ENCODE measurements at places on chromosomes 5 and 9.
A peak's percentile ranks its signal among the peaks of the same experiment; 100 is the strongest.

GRCh38 chr5:10630126-10630525 is 66.3 kb downstream of the ANKRD33B start:
- H3K4me3 ChIP-seq = no peak overlapping the region
- no peaks in the 10 kb centered on the region for H3K27me3 ChIP-seq
- peaks cover 30% of the 10 kb centered on the region for H3K4me1 ChIP-seq
- no peak overlapping the region for H3K27ac ChIP-seq

- H3K36me3 ChIP-seq = no peaks in the 10 kb centered on the region
- H3K27ac ChIP-seq = peak overlapping the region; percentile 87
- H3K27me3 ChIP-seq = no peaks in the 10 kb centered on the region
- H3K4me1 ChIP-seq = peaks cover 59% of the 10 kb centered on the region
- peak overlapping the region; percentile 13 for H3K4me3 ChIP-seq
Measured at GRCh38 chr9:34654323-34655051, 2.5 kb downstream of the IL11RA start.

GRCh38 chr9:127050152-127050551 is 72.3 kb downstream of the ANGPTL2 start:
- no peaks in the 10 kb centered on the region for H3K27me3 ChIP-seq
- H3K4me3 ChIP-seq = no peak overlapping the region
- H3K27ac ChIP-seq = no peak overlapping the region
- no peaks in the 10 kb centered on the region for H3K36me3 ChIP-seq

DNA sequence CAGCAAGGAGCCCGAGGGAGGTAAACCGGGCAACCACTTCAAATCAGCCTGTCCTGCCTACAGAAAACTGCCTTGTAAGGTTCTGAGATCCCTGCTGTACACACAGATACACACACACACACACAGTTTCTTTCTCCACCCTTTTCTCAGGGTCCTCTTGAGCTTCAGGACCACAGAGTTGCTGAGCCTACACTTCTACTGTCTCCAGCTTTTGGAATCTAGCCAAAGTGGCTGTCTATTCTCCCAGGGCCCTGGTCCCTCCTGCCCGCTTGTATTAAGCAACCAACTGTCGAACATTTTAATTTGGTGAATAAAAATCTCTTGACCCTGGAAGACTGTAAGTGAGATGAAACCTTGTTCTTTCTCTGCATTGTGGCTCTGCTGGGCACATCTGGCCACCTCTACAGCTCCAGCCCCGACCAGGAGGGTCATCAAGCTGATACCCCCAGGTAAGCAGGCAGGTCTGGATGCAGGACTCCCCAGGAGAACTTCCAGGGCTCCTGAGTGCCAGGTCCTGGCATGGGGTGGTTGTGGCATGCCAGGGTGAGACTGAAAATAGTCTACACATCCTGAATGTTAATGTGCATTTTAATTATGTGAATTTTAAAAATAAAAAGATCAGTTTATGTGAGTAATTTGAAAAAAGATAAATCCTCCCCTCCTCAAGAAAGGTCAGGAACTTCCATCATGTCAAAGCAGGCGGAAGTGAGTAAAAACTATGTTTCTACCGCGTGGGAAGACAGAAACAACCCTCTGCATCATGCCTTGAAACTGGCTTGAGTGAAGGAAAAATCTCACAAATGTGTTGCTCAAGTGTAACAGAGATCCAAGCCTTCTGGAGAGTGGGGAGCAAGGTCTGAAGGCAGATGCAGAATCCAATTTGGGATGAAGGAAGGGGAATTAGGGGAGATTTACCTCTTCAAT is 15.0 kb upstream of the S1PR3 start:
- H3K4me3 ChIP-seq = no peak overlapping the region
- no peak for DNase-seq
- H3K4me1 ChIP-seq = peaks cover 26% of the 10 kb centered on the region
- H3K27me3 ChIP-seq = no peaks in the 10 kb centered on the region
- no peaks in the 10 kb centered on the region for H3K36me3 ChIP-seq

- H3K36me3 ChIP-seq = no peaks in the 10 kb centered on the region
- no peak overlapping the region for H3K27ac ChIP-seq
- DNase-seq = no peak
Measured at GRCh38 chr5:135814316-135814715, 20.1 kb upstream of the SLC25A48 start.

DNA sequence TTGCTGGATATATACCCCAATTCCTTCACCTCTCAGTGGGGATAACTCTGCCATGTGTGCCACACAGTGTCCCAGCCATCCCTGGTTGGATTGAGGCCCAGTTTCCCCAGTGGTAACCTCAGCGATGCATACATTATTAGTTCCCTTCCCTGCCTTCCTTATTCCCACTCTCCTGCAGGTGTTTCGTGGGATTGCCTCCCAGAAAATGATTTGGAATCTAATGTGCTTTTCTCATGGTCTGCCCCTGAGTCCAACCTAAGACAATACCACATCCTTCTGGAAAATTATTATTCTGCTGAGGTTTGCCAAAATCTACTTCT is 8.4 kb upstream of the SPINK4 start:
- H3K36me3 ChIP-seq = no peaks in the 10 kb centered on the region
- H3K27ac ChIP-seq = no peak overlapping the region
- H3K4me3 ChIP-seq = no peak overlapping the region
- no peak for DNase-seq

DNA sequence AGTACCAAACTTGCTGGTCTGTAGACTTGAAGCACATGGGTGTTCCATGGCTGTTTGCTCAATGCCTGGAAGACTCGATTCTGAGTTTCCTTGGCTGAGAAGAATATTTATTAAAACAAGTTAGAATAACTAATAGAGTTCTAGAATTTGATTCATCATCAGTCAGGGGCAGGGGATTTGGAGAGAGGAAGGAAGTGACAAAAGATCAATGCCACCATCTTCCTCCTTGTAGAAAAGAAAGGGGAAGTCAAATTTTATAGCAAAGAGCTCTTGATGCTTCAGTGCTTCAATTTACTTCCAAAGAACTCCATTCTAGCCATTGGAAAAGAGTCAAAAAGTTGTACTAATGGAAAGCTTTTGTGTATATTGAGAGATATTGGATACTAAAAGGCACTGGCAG is 236.3 kb downstream of the MCTP1 start:
- H3K27ac ChIP-seq = no peak overlapping the region
- H3K27me3 ChIP-seq = no peaks in the 10 kb centered on the region
- no peaks in the 10 kb centered on the region for H3K36me3 ChIP-seq

DNA sequence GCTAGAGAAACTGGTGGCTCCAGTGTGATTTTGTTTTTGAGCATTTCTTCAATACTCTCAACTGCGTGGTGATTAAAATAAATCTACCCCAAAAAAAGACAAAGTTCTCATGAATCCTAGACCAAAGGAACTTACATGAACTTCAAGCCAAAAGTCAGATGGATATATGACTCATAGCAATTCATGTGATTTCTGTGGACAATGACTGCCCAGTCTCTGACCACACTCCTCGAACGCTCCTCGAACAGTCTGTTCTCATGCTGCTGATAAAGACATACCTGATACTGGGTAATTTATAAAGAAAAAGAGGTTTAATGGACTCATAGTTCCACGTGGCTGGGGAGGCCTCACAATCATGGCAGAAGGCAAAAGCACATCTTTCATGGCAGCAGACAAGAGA is 46.4 kb upstream of the CEP78 start:
- no peaks in the 10 kb centered on the region for H3K27me3 ChIP-seq
- H3K4me1 ChIP-seq = no peaks in the 10 kb centered on the region

- no peak for DNase-seq
- peaks cover 10% of the 10 kb centered on the region for H3K4me1 ChIP-seq
- no peak overlapping the region for H3K4me3 ChIP-seq
- H3K27me3 ChIP-seq = no peaks in the 10 kb centered on the region
- no peak overlapping the region for H3K27ac ChIP-seq
Measured at GRCh38 chr5:87020099-87020934, 247.4 kb upstream of the RASA1 start.

GRCh38 chr5:147382776-147383175 is 127.1 kb downstream of the DPYSL3 start:
- no peaks in the 10 kb centered on the region for H3K27me3 ChIP-seq
- no peak overlapping the region for H3K4me3 ChIP-seq
- no peaks in the 10 kb centered on the region for H3K4me1 ChIP-seq

- H3K36me3 ChIP-seq = no peaks in the 10 kb centered on the region
- no peaks in the 10 kb centered on the region for H3K27me3 ChIP-seq
- no peak for DNase-seq
- no peaks in the 10 kb centered on the region for H3K4me1 ChIP-seq
- H3K4me3 ChIP-seq = no peak overlapping the region
Measured at GRCh38 chr5:37606148-37606547, 227.0 kb downstream of the WDR70 start.

DNA sequence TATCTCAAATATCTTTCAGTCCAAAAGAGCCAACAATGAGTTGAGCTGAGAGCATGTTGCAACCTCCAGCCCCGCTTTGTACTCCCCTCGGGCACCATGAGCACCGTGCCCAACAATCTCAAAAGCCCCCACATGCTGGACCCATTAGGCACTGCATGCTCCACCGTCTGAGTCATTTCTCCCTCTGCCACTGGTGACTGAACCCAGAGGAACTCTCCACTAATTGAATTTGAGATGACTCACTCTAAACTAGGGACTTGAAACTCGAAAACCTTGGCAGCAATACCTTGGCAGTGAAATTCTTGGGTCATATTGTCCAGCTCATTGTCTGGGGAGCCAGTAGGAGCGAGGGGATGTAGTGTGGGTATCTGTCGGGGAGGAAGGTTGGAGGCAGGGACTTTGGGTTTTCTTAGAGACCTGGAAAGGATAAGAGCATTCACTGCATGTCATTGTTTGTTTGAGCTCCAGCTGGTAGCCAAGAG is 49.9 kb upstream of the SLIT3 start:
- DNase-seq = no peak
- peaks cover 15% of the 10 kb centered on the region for H3K4me1 ChIP-seq
- H3K27me3 ChIP-seq = no peaks in the 10 kb centered on the region
- no peak overlapping the region for H3K27ac ChIP-seq
- no peaks in the 10 kb centered on the region for H3K36me3 ChIP-seq
- H3K4me3 ChIP-seq = no peak overlapping the region

- DNase-seq = no peak
- H3K4me1 ChIP-seq = peaks cover 19% of the 10 kb centered on the region
- H3K27me3 ChIP-seq = no peaks in the 10 kb centered on the region
- no peak overlapping the region for H3K27ac ChIP-seq
Measured at GRCh38 chr5:116528519-116529234, 45.9 kb downstream of the SEMA6A start.

DNA sequence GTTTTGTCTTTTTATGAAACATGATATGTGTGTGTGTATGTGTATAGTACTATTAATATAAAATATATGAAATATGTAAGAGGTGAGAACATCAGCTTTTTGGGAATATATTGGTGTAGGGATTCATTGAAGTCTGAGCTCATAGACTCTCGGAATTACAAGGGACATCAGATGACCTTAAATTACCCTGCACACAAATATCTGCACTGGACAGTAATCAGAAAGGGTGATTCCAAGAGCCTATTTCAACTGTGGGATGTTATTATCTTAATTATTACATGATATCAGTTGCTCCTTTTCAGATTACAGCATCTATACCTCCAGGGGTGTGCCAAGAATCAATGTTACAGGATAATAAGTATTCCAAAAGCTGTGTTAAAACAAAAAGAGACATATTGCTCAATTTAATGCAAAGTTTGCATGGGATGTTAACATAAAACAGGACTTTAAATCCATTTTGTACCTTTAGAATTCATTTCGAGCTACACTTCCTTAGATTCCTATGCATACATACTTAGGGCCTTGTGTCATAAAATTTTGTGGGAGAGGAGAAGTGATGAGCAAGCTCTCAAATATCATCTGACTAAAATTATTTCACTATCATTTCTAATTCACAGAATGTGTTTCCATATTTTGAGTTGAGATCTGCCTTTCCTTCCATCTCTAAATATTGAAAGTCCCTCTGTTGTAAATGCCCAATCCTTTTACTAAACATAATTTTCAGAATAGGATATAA is 365.2 kb downstream of the BRINP1 start:
- no peak overlapping the region for H3K4me3 ChIP-seq
- no peak overlapping the region for H3K27ac ChIP-seq

DNA sequence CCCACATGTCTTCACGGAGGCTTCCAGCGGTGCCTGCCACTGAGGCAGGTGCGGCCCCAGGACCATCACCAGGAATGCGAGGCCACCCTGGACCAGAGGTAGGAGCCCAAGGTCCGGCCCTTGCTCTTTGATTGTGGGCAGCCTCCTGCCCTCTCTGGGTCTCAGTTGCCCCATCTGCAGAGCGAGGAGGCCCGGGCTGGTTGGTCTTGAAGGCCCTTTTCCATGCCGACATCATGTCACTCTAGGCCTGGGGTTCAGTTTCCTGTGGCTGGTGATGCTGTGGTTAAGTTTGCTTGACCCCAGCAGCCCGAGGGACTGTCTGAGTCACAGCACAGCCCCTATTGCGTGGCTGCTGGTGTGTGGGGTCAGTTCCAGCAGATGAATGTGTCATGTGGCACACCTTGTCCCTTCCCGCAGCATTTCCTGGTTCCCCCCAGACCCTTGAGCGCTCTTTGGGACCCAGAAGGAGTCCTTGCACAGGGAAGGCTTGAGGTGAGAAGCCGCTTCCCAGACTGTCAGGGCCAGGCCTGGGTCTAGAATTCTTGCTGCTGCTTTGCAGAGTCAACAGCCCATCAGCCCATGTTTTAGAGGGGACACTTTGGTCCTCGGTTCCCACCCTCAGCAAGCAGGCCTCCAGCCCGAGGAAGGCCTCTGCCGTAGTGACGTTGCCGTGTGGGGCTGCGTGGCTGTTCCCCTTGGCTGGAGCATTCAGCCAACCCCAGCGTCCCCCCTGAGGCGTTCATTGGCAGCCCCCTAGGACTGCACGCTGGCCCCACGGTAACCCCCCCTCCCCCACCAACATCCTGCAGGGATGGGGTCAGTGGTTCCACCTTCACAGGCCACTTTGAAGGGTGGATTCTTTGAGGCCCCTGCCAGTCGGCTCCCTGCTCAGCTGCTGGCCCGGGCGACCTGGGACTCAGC is 31.0 kb upstream of the HMCN2 start:
- H3K4me3 ChIP-seq = no peak overlapping the region
- peaks cover 18% of the 10 kb centered on the region for H3K4me1 ChIP-seq
- no peak overlapping the region for H3K27ac ChIP-seq
- H3K36me3 ChIP-seq = peaks cover 3% of the 10 kb centered on the region
- no peaks in the 10 kb centered on the region for H3K27me3 ChIP-seq

DNA sequence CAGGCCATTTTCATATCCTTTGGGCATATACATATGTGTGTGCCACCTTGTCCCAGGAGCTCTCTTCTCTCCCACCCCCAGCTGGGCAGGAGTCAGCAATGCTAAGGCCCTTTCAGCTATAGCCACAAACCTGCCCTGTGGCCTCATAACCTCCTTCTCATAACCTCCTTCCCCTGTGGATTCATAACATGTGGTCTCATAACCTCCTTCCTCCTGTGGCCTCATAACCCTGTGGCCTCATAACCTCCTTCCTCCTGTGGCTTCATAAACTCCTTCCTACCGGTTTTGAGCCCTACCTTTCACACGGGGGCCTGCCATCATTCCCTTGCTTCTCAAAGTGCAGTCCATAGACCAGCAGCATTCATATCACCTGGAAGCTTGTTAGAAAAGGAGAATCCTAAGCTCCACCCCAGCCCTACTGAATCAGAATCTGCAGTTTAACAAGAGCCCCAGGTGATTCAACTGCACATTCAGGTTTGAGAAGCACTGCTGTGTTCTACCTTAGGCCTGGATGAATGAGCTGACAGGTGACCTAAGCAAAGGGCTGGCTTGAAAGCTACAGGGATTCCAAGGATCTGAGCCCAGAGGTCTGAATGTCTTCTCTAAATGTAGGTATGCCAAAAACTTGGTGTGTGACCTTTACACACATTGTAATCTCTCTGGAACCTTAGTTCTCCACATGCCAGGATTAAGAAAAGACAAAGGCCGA is 41.9 kb upstream of the PLPP6 start:
- no peaks in the 10 kb centered on the region for H3K27me3 ChIP-seq
- H3K4me3 ChIP-seq = no peak overlapping the region
- H3K36me3 ChIP-seq = no peaks in the 10 kb centered on the region
- no peak overlapping the region for H3K27ac ChIP-seq
